ENCODE measurements at places on chromosomes 16 and 17.

GRCh38 chr17:80773243-80773991 lies 218.2 kb upstream of the CHMP6 start:
- DNase-seq, result peak; percentile 13

GRCh38 chr17:42975265-42975664 lies 4.6 kb downstream of the PTGES3L start:
- no peak for DNase-seq

DNA sequence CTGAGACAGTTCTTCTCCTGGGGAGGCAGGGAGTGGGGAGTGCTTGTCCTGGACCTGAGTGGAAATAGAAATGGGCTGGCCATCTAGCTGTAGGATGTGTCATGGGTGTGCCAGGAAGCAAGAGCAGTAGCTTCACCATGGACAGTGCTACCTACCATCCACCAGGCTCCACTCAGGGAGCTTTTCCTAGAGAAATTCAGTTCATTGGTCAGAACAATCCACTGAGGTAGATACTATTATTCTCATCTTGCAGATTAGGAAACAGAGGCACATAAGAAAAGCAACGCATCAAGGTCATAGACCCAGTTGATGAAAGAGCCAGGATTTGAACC lies 372.0 kb downstream of the SLC39A11 start:
- DNase-seq, result no peak

DNA sequence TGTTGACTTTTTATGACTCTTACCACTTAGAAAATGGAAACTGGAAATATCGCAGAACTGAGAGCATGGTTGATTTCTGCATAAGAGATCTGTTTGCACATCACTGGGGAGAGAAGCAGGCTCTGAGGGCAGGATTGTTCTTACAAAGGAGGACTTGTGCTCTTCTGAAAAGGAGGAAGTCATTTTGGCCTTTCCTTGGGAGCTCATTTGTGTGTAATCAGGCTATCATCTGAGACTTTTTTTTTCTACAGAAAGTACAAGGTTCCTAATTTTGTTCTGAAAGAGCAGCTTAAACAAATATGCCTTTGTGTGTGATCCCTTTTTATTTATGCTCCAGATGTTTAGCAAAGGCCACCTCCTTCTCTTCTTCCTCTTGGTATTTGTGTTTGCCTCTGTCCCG lies 145.7 kb upstream of the CACNG5 start:
- DNase-seq, result no peak

- DNase-seq, result no peak
Observed at GRCh38 chr17:49316258-49316570, 45.8 kb downstream of the ZNF652 start.

- DNase-seq, result no peak
Observed at GRCh38 chr16:55426865-55427484, 52.0 kb upstream of the MMP2 start.

GRCh38 chr17:47957591-47958490 lies at the start of gene PRR15L:
Gene PRR15L (minus strand): TSS chr17:47957883. CDS start chr17:47953234, 4,649 bp downstream.
- no peak for DNase-seq

DNA sequence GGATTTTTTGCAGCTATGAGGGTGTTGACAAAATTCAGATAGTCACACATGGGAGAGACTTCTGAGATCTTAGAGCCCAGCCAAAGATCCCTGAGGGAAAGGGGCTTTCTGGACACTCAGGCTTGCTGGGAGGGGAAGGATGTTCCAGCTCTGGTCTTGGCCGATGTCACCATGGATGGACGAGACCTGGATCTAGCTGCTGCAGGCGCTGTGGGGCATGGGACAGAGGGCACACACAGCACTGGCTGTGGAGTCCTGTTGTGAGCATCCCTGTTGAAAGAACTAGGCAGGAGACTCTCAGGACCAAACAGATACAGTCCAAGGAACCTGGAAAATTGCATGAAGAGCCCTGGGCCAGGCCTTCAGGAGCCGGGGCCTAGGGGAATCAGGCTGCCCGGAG lies 80.1 kb upstream of the SDK2 start:
- DNase-seq, result no peak

GRCh38 chr17:52965856-52966255 lies 807.3 kb upstream of the CA10 start:
- DNase-seq, result no peak

GRCh38 chr16:58157951-58158540 lies 28.9 kb upstream of the CFAP20 start:
- DNase-seq, result no peak

- peak; percentile 87 for DNase-seq
Observed at GRCh38 chr17:81916234-81917001, 1.6 kb downstream of the SIRT7 start.

- no peak for DNase-seq
Observed at GRCh38 chr16:25063102-25063501, 47.9 kb upstream of the ARHGAP17 start.

GRCh38 chr17:57833179-57833939 lies 16.5 kb downstream of the MRPS23 start:
- peak; percentile 80 for DNase-seq

GRCh38 chr16:79601092-79601930 lies 774 bp upstream of the MAF start:
- peak; percentile 41 for DNase-seq

GRCh38 chr17:49486012-49486641 lies 9.0 kb upstream of the NGFR start:
- DNase-seq, result no peak

DNA sequence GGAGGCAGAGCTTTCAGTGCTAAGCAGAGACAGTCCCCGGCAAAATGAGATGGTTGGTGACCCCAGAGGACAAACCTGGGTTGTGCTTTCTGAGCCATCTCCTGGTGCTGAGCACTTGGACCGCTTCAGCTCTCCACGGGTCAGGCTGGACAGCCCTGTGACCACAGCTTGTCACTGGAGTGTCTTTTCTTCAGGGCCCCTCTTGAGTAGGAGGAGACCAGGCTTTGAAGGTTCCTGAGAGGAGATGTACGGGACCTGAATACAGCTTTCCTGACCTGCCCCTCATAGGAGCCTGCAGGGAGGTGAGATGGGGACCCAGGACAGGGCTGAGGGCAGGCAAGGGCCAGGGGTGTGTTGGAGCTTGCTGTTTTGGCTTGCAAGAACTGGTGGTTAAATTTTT lies 17.8 kb upstream of the ADGRG1 start:
- DNase-seq, result no peak

GRCh38 chr17:21525464-21526130 lies 149.4 kb downstream of the KCNJ12 start:
- DNase-seq, result no peak

- no peak for DNase-seq
Observed at GRCh38 chr16:8712589-8713361, 38.4 kb downstream of the ABAT start.

GRCh38 chr16:11140867-11141266 lies 115.1 kb downstream of the SOCS1 start:
- DNase-seq, result no peak

DNA sequence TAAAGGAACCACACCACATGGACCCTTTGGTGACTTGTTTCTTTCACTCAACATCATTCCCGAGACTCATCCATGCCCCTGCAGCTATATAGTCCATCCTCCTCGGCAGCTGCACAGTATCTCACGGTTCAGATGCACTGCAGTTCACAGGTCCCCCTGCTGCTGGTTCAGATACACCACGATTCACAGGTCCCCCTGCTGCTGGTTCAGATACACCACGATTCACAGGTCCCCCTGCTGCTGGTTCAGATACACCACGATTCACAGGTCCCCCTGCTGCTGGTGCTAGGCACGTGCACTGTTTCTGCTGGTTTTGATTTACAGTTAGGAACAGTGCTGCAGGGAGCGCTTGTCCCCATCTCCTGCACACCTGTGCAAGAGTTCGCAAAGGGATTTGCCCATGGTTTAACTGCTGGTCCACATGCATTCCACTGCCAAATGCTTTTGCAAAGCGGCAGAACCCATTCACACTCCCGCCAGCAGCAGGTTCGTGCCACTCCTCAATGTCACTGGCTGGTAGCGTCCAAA lies 3.8 kb downstream of the HSDL1 start:
- no peak for DNase-seq

- no peak for DNase-seq
Observed at GRCh38 chr16:4744555-4745273, 10.4 kb downstream of the DNAAF8 start.

GRCh38 chr16:7644176-7644575 lies 311.5 kb downstream of the RBFOX1 start:
- no peak for DNase-seq

Measured in amniotic epithelial cell (primary cell).